HFFc6 (cell line): ENCODE measurements at places on chromosomes 1 and 21. TPM values are rescaled to one million over a fixed set of nuclear protein-coding genes. Genes with fewer than 3 reads are reported as not detected.

The TCP10L gene
- total RNA-seq, result not detected in 2 replicates

The NMNAT2 gene
- total RNA-seq, result 23.8 to 30.2 TPM (median 29.4 TPM) in 3 replicates

The HJV gene
- total RNA-seq, result not detected in 3 replicates

The RGS16 gene
- total RNA-seq, result 0.36 to 0.51 TPM (median 0.46 TPM) in 3 replicates

The LYSMD1 gene
- total RNA-seq, result 5.1 and 5.2 TPM in 2 replicates

The DCAF6 gene
- total RNA-seq, result 56.6 to 58.9 TPM (median 58.0 TPM) in 3 replicates

The CCDC185 gene
- total RNA-seq, result not detected in 3 replicates

The SERPINC1 gene
- total RNA-seq, result 0.17 to 0.32 TPM (median 0.29 TPM) in 3 replicates

The C1QB gene
- not detected in 3 replicates for total RNA-seq

The FNDC10 gene
- total RNA-seq, result 1.8 to 3.9 TPM (median 3.6 TPM) in 3 replicates

The LYPD8 gene
- total RNA-seq, result 0.58 TPM in 1 of 3 replicates, not detected in the others

The OR2L3 gene
- not detected in 3 replicates for total RNA-seq

The PLPPR4 gene
- 0.39 to 0.71 TPM (median 0.53 TPM) in 3 replicates for total RNA-seq

The C1orf53 gene
- total RNA-seq, result 20.5 to 24.2 TPM (median 20.6 TPM) in 3 replicates

The SPRR2G gene
- total RNA-seq, result not detected in 3 replicates

The SYNJ1 gene
- 14.3 to 16.3 TPM (median 15.8 TPM) in 3 replicates for total RNA-seq

The MMP23B gene
- total RNA-seq, result 3.3 to 8.5 TPM (median 3.9 TPM) in 3 replicates

The LCE2A gene
- 2.1 and 17.9 TPM in 2 replicates for total RNA-seq

The PINK1 gene
- total RNA-seq, result 100 and 133 TPM in 2 replicates

The MARK1 gene
- not detected in 2 replicates for total RNA-seq

The MIS18A gene
- 8.8 to 16.6 TPM (median 15.7 TPM) in 3 replicates for total RNA-seq

The LRRC53 gene
- not detected in 3 replicates for total RNA-seq

The ABCB10 gene
- 15.1 to 19.9 TPM (median 19.0 TPM) in 3 replicates for total RNA-seq

The BTF3L4 gene
- 44.0 to 51.7 TPM (median 47.1 TPM) in 3 replicates for total RNA-seq

The LCE2C gene
- total RNA-seq, result not detected in 3 replicates

The SH3BGR gene
- total RNA-seq, result 1.9 to 3.0 TPM (median 2.5 TPM) in 3 replicates

The CFHR1 gene
- 0.37 TPM in 1 of 3 replicates, not detected in the others for total RNA-seq

The C1orf116 gene
- 0.06 TPM in 1 of 2 replicates, not detected in the other for total RNA-seq

The ZFP69B gene
- 3.2 to 3.9 TPM (median 3.7 TPM) in 3 replicates for total RNA-seq

The VASH2 gene
- not detected in 2 replicates for total RNA-seq

The MCOLN3 gene
- total RNA-seq, result 0.09 to 0.42 TPM in 2 of 3 replicates, not detected in the other

The ZBTB8B gene
- not detected in 3 replicates for total RNA-seq

The PRDM16 gene
- total RNA-seq, result not detected in 3 replicates

The S100A7A gene
- not detected in 3 replicates for total RNA-seq

The GSTM5 gene
- 6.0 and 6.8 TPM in 2 replicates for total RNA-seq

The SLC6A9 gene
- 8.3 to 9.5 TPM (median 8.6 TPM) in 3 replicates for total RNA-seq

The RIMS3 gene
- total RNA-seq, result 0.09 TPM in 1 of 3 replicates, not detected in the others

The KDF1 gene
- not detected in 3 replicates for total RNA-seq

The EPHB2 gene
- total RNA-seq, result 11.3 to 32.0 TPM (median 15.0 TPM) in 3 replicates

The HAO2 gene
- total RNA-seq, result not detected in 3 replicates
